ENCODE measurements at places on chromosomes 4 and X.

- DNase-seq: no peak
Observed at GRCh38 chr4:30443289-30443688, 276.9 kb upstream of the PCDH7 start.

- no peak for DNase-seq
Observed at GRCh38 chr4:137949746-137950145, 292.4 kb downstream of the SLC7A11 start.

DNA sequence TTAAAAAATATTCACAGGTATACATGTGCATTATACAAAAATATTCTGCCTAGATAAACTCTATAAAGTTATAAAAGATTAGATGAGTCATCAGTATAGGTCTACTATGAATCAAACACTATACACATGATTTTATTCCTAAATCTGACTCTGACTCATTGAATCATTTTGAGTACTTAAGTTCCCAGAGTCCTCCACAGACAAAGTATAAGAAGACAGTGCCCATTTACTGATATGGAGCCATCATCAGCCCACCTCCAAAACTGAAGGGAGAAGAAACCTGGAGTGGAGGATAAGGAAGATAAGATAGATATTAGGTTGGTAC lies 28.7 kb upstream of the ANTXR2 start:
- no peak for DNase-seq

DNA sequence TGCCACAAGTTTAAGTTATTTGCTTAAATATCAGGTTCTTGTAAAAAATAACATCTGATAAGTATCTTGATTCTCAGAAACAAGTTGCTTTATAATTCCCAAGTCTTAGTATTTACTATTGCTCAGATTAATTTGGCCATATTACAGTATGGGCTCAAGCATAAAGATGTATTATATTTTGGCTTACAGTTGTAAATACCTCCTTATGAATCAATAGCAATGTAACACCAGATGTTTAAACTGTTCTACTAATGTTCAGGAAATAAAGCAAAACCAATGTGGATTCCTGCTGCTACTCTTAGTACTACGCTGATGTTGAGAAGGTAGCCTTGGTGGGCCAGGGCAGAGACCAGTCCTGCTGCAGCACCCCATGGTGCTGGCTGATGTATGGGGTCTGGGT lies 102.7 kb downstream of the MGST2 start:
- no peak for DNase-seq

DNA sequence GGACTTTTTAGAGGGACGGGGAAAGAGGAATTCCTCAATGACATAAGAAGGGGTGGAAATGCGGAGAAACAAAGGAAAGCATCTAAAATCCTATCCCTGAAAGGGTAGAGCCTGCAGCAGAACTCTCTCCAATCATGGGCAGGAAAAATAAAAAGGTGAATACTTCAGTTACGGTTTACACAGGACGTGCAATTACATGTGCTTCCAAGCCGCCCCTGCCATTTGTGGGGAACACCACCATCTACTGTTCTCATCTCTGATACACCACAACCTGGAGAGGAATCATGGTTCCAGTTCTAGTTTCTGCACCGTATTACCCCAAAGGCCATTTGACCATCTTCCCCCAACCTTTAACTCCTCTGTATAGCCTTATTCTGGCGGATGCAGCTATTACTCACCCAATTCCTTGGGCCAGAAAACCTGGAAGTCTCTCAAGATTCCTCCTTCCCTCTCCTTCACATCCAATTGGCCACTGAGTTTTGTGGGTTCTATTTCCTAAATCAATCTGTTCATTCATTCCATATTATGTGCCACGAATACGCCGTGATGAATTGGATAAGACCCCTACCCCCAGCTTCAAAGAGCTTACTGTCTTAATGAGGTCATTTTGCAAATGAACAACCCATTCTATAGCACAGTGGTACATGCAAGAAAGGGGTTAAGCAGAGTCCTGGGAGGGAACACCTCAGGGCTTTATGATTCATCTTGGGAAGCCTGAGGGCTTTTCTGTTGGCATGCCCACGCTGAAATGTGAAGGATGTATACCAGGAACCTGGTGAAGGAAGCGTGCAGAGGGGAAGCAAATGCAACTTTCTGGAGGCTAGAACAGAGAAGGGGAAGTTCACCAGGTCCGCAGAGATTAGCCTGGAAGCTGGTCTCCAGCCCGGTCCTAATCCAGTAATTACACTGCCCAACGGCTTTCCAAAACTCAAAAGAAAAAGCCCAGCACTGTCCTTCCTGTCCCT lies 1.4 kb upstream of the MSL3 start:
- DNase-seq: no peak

DNA sequence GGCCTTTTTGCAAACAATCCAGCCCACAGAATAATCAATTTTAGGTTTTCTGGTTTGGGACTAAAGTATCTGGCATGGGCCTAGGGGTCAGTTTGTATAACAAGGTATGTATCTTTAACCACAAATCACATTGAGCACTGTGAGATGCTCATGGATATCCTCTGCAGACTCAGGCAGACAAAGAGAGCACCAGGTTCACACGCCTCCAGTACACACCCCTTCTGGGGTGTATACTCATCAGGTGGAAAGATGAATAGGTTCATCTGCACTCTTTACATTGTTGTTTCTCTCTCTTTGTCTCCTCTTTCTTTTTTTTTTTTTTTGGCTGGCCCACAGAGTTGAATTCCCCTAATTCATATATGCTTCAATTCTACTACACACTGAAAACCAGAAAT lies 21.1 kb downstream of the TEC start:
- no peak for DNase-seq

DNA sequence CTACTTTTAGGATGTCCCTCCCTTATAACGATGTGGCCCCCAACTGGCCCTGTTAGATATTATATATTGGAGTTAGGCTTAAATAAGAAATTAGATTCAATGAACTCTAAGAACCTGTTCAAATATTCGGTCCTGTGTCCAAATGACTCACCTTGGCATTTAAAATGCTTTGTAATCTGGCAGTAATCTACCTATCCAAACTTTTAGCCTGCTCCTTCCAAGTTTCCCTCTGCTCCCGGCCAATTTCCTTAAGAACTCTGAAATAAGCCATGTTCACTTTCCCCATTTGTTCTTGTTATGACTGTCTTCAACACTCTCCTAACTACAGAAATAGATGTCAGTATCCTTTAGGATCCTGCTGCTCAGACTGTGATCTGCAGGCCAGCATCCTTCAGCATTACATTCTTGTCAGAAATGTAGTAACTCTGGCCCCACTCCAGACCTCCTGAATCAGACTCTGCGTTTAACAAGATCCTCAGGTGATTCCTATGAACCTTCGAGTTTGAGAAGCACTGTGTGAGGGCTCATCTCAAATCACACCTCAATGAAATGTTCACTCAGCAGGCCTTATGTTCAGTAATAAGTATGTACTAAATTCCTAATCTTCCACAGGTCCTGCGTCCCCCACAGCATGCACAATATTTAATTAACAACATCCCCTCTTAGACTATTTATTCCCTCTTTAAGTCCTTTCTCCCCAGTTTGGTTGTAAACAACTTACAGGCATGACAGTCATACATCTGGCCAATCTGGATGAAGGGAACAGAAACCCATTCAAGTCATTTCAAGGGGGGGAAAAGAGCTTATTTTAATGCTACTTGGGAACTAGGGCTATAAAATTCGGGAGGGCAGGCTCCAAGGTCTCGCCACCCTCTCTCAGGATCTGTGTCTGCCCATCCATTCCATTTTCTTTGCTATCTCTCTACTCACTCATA lies 3.0 kb downstream of the ATP8A1 start:
- no peak for DNase-seq

DNA sequence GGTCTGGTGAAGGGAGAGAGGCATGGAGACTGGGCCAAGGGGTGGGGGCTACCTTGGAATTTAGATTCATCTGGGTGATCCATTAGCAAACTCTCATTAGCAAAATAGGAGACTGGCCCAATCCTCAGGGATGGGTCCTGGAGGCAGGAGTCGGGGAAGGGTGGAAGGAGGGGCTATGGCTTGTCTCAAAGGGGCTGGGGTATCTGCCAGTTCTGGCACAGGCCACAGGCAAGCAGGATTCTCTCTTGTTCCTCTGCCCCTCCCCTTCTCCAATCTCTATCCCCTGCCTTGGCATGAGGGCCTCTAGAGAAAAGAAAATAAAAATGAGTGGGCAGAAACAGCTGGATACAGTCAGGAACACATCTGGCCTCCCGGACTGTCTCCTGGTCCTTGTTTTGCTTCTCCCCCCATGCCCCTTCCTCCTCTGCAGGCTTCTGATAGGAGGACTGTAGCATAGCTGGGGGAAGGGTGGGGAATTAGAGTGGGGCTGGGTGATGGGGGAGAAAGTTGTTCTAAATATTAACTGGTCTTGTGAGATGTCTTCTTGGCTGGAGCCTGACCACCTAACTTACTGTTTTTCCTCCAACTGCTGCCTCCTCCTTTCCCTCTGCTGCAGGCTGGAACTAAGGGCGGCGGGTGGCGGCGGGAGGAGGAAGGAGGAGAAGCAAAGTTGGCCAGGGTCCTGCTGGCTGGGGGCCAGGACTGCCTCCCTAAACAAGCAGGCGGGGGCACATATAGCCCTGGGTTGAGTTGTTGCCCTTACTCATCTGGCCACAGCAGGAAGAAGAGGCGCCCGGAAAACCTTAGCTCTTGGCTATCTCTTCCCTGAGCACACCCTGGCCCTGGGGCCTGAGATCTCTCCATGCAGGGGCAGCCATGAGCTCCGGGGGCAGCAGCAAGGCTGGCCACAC lies 53.3 kb upstream of the LAS1L start:
- DNase-seq: no peak

DNA sequence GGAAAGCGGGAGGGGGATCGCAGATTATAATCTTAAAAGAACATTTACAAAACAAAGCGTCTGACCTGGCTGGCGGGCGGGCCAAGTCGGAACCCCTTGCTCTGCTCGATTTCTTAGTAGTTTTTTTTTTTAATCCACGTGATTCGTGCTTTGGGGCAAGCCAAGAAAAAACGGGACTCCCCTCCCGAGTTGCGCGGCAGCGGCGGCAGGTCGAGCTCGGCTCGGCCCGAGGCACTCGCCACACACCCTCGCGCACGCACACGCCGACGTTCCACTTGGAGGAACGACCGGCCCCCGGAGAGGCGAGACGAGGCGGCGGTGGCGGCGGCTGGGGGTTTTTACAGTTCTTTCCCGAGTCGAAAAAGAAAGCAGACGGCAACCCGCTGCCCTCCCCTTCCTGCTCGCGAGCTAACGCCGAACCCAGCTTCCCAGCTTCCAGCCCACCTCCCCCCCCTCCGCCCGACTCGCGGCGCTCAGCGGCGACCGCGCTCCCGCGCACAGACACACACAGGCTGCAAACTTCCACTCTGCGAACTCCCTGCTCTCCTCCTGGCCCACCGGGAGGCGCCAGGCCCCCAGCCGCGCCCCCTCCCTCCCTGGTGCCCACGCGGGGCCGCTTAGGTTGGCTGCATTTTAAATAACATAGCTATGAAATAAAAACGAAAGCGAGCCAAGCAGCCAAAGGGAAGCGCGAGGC lies 1.2 kb downstream of the BCOR start:
- peak; percentile 48 for DNase-seq

DNA sequence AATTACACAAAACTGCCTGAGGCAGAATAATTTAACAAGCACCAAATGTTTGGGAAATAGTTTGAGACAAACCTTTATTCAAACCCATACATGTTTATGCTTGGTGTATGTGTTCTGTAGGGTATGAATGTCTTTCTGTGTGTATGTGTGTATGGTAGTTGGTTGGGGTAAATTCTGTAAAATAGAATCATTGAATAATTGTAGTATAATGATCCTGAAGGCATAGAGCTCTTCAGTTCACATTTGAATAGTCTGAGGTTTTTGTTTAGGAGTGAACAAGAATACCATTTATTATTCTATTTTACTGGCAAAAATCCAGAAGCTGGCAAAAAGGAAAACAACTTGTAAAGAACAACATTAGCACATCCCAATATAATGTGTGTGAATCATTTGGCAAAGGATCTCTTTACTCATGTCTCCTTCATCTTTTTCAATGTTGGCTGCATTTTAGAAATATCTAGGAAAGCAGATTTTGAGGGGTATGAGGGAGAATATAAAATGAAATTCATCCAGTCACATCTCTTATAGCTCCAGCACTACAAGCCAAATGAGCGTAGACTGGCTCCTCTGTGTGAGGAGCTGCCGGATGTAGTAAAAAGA lies 360.0 kb downstream of the CHIC1 start:
- DNase-seq: no peak

- DNase-seq: no peak
Observed at GRCh38 chr4:73311428-73311827, 52.8 kb upstream of the ANKRD17 start.

- no peak for DNase-seq
Observed at GRCh38 chr4:804804-805203, 21.1 kb downstream of the CPLX1 start.

- no peak for DNase-seq
Observed at GRCh38 chr4:169604131-169604900, 8.1 kb downstream of the NEK1 start.

GRCh38 chr4:113446019-113446418 lies 315.5 kb downstream of the CAMK2D start:
- DNase-seq: no peak

GRCh38 chr4:55637272-55637820 lies 1.2 kb upstream of the NMU start:
- DNase-seq: no peak

GRCh38 chr4:120798570-120798969 lies 124.0 kb downstream of the PRDM5 start:
- no peak for DNase-seq

DNA sequence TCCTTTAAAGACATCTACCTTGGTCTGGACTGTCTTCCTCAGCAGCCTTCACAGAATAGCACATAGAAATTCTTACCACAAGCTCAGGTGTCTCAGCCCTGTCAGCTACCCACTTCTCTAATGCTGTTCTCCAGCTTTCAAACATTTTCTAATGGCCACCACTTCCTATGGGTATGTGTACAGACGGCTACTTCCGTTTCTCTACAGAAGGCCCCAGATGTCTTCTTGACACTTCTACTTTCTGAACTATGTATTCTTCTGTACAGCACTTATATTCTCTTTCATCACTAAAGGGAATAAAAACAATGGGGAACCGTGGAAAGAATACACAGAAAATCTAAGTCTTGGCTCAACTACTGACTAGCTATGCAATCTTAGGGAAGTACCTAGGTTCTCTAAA lies 13.3 kb downstream of the OPHN1 start:
- no peak for DNase-seq

DNA sequence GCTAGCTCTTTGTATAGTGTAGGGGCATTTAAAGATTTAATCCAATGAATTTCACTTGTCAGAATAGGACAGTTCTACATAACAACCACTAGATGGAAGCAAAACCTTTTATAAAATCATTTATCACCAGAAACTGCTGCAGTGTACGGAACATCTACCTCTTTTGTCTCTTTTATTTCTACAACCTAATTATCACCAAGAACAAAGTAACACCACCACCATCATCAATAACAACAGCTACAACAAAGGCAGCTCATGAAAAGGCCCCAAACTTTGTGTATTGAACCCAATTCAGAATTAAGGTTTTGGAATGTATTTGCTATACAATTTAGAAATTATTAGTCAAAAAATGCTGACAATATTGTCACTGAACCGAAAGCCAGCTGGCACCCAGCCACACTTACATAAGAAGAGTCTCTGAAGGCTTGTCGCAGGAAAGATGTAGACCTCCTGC lies 260.9 kb upstream of the RPS6KA3 start:
- DNase-seq: peak; percentile 16

- peak; percentile 48 for DNase-seq
Observed at GRCh38 chr4:85084371-85085094, 118.0 kb upstream of the WDFY3 start.
